ENCODE measurements at places on chromosomes 13 and 19.

DNA sequence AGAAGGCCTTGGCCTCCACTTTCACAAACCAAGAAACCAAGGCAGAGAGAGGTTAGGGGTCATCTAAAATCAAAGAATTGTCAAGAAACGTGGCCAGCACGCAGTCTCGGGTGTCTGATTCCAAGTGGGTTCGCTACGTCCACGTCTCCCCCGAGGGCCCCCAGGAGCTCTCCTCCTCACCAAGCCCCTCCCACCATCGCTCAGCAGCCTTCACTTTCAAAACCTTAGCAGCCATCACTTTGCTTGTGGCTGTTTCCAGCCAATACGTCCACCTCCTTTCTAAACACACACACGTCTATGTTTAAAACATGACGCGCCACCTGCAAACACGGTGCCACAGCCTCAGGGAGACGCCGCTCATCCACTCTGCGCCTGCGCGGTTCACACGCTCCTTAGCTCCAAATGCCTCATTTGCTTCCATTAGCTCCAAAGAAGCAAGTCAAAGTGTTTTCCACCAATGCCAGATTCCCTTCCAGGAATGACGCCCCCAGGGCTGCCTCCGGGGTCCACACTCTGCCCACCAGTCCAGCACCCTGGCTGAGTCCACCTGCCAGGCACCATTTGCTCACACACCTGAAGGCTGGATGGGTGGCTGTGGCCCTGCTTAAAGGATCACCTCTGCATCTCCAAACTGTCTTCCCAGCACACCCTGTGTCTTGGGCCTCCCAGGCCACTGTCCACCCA lies 5.5 kb downstream of the RASA3 start:
- DNase-seq, result no peak

DNA sequence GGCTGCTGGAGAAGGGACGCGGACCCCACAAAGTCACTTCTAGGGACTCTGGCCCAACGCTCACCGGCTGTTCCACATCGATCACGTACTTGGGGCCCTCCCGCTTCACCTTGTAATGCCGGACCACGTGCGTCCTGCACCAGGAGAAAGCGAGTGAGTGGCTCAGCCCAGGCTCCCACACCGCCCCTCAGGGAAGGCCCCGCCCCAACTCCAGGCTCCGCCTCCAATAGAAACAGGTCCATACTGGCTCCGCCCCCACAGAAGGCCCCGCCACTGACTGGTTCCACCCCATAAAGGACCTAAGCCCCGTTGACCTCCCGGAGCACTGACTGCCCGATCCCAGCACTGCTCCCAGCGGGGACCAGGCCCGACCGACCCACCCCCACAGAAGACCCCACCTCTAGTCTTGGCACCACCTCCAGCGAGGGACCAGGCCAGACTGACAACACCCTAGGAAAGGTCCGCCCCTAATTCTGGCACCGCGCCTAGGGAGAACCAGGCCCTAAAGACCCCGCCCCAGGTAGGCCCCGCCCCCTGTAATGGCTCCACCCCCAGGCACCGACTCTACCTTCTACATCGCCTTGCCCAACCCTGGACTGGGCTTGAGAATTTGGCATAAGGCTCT lies 11.3 kb downstream of the STAP2 start:
- DNase-seq, result no peak

DNA sequence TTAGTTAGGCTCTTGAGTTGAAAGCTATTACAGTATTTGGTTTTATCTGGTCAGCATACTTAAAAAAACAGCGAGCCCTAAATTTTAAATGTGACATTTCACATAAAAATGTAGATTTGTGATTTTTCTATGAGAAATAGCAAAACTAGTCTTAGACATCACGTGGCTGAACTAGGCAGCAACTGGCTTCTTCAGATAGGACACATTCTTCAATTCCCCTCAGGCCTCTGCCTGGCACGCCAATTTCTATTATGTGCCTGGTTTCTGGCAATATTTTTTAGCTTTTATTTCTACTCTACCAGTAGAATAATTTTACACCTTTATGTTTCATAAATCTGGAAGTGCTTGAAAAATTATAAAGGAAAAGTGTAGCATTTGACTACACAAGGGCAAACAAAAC lies 433.7 kb downstream of the DIAPH3 start:
- no peak for DNase-seq

GRCh38 chr19:872266-872951 lies 12.9 kb downstream of the CFD start:
- no peak for DNase-seq

GRCh38 chr13:95697052-95697680 lies 20.2 kb downstream of the DNAJC3 start:
- DNase-seq, result no peak

- no peak for DNase-seq
Observed at GRCh38 chr19:18859676-18860301, 28.0 kb downstream of the UPF1 start.

- DNase-seq, result no peak
Observed at GRCh38 chr19:49818649-49819370, 721 bp downstream of the MED25 start.

GRCh38 chr13:87274209-87274819 lies 396.9 kb upstream of the SLITRK5 start:
- DNase-seq, result peak; percentile 46

DNA sequence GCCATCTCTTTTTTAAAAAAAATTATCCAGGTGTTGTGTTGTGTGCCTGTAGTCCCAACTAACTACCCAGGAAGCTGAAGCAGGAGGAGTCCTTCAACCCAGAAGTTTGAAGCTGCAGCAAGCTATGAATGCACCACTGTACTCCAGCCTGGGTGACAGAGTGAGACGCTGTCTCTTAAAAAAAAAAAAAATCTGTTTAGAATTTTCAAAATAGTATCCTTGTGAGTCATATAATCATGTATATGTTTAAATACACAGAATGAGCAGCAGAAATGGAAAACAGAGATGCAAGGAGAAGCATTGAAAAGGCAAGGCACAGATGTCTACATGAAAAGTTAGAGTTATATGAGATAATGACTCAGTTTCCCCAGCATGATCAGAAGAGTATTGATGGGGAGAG lies 31.2 kb downstream of the SYDE1 start:
- no peak for DNase-seq

GRCh38 chr19:31270897-31271296 lies 78.3 kb downstream of the TSHZ3 start:
- no peak for DNase-seq

GRCh38 chr19:47615230-47615629 lies 6.3 kb downstream of the BICRA start:
- DNase-seq, result no peak

- DNase-seq, result no peak
Observed at GRCh38 chr13:53255795-53256194, 227.2 kb downstream of the OLFM4 start.

- DNase-seq, result no peak
Observed at GRCh38 chr13:98582947-98583346, 6.0 kb upstream of the STK24 start.

GRCh38 chr19:53812335-53812734 lies 11.8 kb downstream of the NLRP12 start:
- DNase-seq, result no peak

DNA sequence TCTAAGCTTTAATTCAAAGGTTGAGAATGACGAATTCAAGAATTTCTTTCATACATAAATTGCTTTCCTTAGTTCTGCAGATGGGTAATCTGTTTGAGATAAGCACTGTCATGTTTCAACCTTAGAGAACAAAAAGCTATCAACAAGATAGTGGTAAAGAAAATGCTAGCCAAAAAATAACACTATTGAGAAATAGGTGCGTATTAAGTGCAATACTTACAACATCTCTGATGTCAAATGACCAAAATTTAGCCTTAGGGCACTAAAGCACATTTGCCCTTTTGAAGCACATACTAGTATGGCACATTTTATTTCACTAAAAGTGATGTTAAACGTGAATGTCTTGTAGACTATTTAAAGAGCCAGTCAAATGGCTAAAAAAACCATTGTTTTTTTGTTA lies 4.9 kb downstream of the KBTBD6 start:
- no peak for DNase-seq

DNA sequence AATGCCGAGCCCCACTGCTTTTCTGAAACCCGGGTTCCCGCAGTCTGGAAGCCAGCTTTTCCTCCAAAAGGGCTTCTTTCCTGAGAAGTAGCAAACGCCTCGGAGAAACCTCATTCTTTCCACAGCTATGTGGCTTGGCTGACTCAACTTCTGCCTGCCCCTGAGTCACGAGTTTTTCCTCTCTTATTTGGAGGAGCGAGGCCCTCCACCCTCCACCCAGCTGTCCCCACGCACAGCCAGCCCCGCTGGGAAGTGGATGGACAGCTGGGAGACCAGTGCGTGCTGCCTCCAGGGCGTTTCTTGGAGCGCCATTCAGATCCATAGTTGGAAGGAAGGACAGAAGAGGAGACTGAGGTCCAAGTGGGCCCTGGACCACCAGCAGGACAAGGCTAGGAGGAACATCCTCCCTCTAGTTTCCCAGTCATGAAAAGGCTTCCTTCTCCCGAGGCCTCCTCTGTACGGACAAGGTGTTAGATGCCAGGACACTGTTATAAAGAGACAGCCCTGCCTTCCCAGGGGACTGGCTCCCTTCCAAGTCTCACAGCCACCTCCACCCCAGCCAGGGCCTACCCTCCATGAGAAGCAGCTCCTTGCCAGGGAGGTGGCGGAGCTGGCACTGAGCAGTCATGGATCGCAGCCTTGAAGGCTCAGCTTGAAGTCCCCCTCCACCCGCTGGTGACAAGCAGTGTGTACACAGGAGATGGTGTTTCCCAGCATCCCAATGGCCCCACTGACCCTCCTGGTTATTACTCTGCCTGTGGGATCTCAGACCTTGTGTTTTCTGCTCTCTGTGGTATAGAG lies 2.5 kb upstream of the PLEKHF1 start:
- no peak for DNase-seq

DNA sequence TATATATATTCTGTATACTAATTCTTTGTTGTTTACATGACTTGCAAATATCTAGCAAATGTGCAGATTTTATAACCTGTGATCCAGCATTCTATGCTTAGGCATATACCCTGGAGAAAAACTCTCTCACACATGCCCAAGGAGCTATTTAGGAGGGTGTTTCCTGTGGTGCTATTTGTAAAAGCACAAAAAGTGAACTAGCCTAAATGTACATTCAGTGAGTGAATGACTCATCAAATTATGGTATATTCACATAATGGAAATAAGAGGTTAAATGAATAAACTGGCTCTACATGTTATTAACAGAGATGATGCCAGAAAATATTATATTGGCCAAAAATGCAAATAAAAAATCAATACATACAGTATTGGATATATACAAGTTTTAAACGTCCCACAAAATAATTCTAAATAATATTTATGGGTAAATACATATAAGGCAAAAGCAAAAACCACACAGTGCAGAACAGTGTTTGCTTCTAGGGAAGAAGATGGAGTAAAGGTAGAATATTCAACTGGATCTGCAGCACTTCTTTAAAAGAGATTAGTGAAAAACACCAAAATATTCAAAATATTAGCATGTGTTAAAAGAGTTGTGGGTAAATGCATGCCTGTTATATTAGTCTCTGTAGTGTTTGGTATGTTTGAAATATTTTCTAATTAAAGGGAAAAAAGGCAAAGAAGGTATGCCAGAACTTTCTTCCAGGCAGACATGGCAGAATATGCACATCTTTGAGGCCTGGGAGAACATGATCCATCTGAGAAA lies 344.7 kb downstream of the KLF5 start:
- DNase-seq, result no peak

Measured in NCI-H2081 treated with DMSO at 0.1 percent for 48 hours (cell line).